ENCODE measurements at places on chromosomes 3 and 15.

GRCh38 chr3:6132684-6133432, 728.1 kb upstream of the GRM7 start:
- DNase-seq: no peak

DNA sequence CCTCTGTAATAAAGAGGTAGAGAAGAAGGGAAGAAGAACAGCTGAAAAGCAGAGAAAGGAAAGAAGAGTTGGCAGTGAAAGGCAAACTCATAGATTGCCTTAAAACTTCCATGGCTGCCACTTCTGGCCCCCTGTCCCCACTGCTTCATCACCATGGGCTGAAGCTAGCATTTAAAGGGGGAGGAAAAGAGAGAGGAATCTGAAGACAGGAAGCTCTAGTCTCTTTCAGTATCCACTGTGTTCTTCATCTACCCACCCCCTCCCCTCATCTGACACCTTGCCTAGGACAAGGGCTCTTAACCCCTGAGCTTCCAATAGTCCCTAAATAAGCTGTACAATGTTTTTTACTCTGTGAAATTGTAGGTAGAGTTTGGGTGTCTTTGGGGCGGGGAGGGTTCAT, 60.6 kb downstream of the ALCAM start:
- DNase-seq: no peak

- peak; percentile 7 for DNase-seq
Measured at GRCh38 chr15:96947296-96948229, 617.1 kb downstream of the NR2F2 start.

- no peak for DNase-seq
Measured at GRCh38 chr3:24952388-24952787, 457.7 kb upstream of the THRB start.
